ENCODE measurements at places on chromosomes 5 and 9. TPM values are rescaled to one million over a fixed set of nuclear protein-coding genes. Genes with fewer than 3 reads are reported as not detected.

DNA sequence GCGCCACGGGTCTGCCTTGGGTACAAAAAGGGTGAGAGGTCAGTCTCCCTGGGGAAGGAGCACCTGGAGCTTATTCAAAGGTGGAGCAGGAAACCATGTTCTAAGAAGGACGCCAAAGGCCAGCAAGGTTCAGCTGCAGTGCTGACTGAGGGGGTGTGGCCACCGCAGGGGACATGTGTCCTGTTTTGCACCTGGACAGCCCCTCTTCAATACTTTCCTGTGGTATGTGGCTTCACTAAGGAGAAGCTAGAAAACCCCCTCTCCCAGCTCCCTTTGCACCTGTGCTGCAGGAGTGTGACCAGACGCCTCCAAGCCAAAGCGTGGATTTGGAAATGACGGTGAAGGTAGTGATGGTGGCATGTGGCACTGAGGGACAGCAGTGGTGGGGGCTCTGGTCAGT is 23.6 kb downstream of the TRIM14 start:
- no peak for DNase-seq

GRCh38 chr5:89041976-89042375 is 159.0 kb upstream of the MEF2C start:
- DNase-seq, result no peak

The STKLD1 gene
- 0.64 TPM for total RNA-seq

- DNase-seq, result no peak
Observed at GRCh38 chr5:154086146-154086545, 47.4 kb downstream of the MFAP3 start.

The SEC61B gene
- 203 TPM for total RNA-seq

The SCGB3A2 gene
- 1.4 TPM for total RNA-seq

- DNase-seq, result no peak
Observed at GRCh38 chr5:93403141-93403928, 177.7 kb downstream of the NR2F1-AS1 start.

The PCDHGB6 gene
- total RNA-seq, result 60.0 TPM

The ANKRD55 gene
- total RNA-seq, result not detected

GRCh38 chr9:134637696-134638501 is 3.7 kb upstream of the COL5A1 start:
- DNase-seq, result no peak

- peak; percentile 12 for DNase-seq
Observed at GRCh38 chr9:26656003-26656870, 236.4 kb downstream of the CAAP1 start.

GRCh38 chr9:109249615-109250014 is 71.2 kb downstream of the EPB41L4B start:
- peak; percentile 25 for DNase-seq

DNA sequence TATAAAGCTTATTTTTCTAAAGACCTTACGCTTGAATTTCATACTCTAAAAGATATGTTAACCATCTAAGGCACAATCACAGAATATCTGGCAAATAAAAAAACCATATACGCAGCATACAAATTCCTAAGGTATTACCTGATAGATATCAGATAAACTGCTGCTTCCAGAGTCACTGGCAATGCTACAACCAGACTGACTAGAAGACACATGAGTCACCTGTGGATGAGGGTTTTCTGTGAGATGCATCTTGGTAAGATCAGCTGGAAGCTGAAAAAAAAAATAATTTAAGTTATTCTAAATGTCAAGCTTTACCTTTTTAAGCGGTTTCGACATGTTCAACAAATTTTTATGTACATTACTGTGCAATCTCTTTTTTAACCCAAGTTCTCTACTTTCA is 113.8 kb downstream of the RAPGEF6 start:
- no peak for DNase-seq

Measured in endothelial cell (in vitro differentiated cells).